Central memory CD4-positive, alpha-beta T cell (primary cell): ENCODE measurements at places on chromosomes 3 and 15.

GRCh38 chr3:54358969-54359694 is 236.8 kb downstream of the CACNA2D3 start:
- DNase-seq = no peak

- peak; percentile 33 for DNase-seq
These were observed 37.8 kb upstream of the SPTSSB start for GRCh38 chr3:161409069-161409468.

- no peak for DNase-seq
These were observed 102.8 kb upstream of the GBE1 start for GRCh38 chr3:81864272-81864671.

DNA sequence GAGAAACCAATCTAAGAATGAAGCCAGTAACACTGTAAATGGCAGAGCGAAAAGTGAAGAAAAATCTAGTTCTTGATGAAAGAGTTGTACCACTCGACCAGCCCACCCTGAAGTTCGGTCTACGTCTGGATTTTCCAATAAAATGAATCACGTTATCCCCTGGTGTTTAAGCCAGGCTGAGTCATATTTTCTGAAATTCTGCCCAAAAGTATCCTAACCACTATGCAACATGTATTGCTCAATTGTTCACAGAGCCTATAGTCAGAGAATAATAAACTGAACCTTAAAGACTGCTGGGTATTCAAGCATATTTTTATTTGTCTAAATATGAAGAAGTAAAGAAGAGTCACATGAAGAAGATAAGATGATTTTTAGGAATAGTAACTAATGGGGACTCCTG is 245.7 kb downstream of the FGF12 start:
- no peak for DNase-seq
